ENCODE measurements at places on chromosomes 1 and 21. TPM values are rescaled to one million over a fixed set of nuclear protein-coding genes. Genes with fewer than 3 reads are reported as not detected.

DPT gene
- total RNA-seq: not detected

SERBP1 gene
- 201 TPM for total RNA-seq

LCE2C gene
- not detected for total RNA-seq

ACTN2 gene
- total RNA-seq: not detected

FCRL1 gene
- not detected for total RNA-seq

TRIM67 gene
- total RNA-seq: not detected

DCST1 gene
- total RNA-seq: not detected

CR1L gene
- not detected for total RNA-seq

SLC1A7 gene
- total RNA-seq: not detected

MPL gene
- total RNA-seq: not detected

CD48 gene
- total RNA-seq: not detected

KRTAP12-3 gene
- total RNA-seq: not detected

EDN2 gene
- 14.5 TPM for total RNA-seq

FAM89A gene
- total RNA-seq: 17.3 TPM

MEAF6 gene
- 66.3 TPM for total RNA-seq

PDZK1IP1 gene
- 73.0 TPM for total RNA-seq

ADAMTS5 gene
- 1.4 TPM for total RNA-seq

PDC gene
- total RNA-seq: not detected

C1orf53 gene
- total RNA-seq: 3.2 TPM

FAF1 gene
- total RNA-seq: 48.7 TPM

CELA3B gene
- not detected for total RNA-seq

TEX38 gene
- not detected for total RNA-seq

DCDC2B gene
- under 0.01 TPM for total RNA-seq

ZNF648 gene
- total RNA-seq: not detected

HSD3B1 gene
- not detected for total RNA-seq
